CD4-positive, alpha-beta T cell treated with Interleukin-15 for 4 hours (primary cell): ENCODE measurements at places on chromosomes 16 and 17.

GRCh38 chr17:10117581-10118001 lies 80.8 kb downstream of the GAS7 start:
- peak; percentile 28 for DNase-seq

- no peak for DNase-seq
Observed at GRCh38 chr17:8599351-8600011, 31.0 kb downstream of the MYH10 start.

- DNase-seq = no peak
Observed at GRCh38 chr17:79073706-79074088, 927 bp upstream of the ENGASE start.

GRCh38 chr17:42697108-42697811 lies 14.9 kb downstream of the CNTNAP1 start:
- DNase-seq = no peak

GRCh38 chr17:51479303-51479702 lies 219.0 kb downstream of the UTP18 start:
- no peak for DNase-seq

DNA sequence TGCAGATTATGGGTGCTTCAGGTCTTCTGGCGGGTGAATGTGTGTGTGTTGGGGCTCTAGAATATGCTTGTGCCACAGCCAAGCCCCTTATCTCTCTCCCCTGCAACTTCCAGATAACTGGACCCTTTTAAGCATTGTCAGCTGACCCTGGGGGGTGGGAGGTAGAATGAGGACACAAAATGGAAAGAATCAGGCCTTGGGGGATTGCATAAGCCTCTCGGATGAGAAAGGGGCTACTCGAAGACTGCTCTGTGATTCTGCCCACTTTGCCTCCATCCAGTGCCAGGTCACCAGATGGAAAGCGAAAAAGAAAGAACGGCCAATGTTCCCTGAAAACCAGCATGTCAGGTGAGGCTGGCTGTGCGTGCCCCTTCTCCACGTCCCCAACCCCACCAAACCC lies 13.8 kb downstream of the THRA start:
- no peak for DNase-seq

DNA sequence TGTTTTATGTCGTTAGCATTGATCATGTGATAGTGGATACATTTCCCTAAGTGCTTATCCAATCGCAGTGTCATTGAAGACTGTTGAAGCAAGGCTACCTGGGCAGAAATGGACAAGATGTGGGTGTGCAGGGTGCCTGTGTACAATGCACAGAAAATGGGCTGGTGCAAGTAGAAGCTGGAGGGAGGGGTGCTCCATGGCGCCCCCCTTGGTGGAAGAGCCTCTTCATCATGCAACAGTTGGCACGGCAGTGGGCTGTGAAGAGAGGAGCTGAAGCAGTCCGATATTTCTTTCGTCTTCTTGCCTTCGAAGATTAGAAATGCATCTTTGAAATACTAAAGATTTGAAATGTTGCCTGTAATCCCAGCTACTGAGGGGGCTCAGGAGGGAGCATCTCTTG lies 100.5 kb downstream of the PLCG2 start:
- no peak for DNase-seq

- peak; percentile 52 for DNase-seq
Observed at GRCh38 chr17:82213251-82214011, 789 bp upstream of the CCDC57 start.

DNA sequence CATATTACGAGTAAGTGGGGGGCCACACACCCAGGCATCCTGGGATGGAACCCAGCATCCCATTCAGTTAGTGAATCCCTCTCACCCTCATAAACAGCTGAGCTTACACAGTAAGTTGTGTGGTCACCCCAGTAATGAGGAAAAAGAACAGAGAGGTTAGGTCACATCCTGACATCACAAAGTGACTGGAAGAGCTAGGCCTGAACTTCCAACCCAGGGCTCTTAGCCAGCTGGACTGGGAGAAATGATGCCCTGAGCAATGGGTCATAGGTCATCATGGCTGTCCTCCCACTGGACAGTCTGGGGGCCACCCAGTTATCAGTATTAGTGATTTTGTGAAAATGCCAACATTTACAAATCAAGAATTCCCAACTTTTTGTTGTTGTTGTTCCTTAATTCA lies 205.3 kb downstream of the ZNF423 start:
- DNase-seq = no peak

DNA sequence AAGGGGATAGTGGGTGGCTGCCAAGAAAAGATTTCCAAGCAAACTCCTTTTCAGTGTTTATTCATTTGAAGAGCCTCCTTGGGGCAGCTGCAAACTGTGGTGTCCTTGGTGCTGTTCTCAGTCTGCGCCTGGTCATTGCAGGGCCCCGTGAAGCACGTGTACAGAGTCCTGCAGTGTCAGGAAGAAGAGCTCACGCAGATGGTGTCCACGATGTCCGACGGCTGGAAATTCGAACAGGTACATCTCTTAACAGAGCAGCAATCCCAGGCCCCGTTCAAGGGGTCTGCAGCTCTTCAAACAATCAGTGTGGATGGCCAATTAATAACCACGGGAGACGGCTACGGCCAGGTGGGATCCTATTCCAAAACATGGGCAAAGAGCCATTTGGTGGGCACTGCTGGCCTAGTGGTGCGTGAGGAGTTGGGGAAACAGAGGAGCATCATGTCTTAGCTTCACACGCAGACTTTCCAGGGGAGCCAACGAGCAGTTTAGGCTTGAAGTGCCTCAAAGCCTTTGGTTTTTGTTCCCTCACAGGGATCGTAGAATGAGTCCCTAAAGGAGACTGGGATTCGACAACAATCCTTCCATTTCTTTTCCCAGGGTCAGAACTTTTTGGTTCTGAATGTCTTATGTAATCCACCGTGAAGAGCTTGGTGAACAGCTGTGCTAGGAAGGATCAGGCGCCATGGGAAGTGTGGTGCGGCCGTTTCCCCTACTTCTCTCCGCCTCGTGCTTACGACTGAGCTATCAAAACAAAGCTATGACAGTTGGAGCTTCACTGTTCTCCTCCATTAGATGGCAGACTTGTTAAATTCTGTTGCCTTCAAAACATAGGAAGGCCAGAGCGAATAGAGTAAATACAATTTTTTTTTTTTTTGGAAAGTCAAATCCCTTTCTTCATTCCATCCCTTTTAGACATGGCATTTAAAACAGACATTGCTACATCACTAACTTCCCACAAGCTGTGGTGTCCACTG lies 12.6 kb downstream of the KCTD2 start:
- DNase-seq = no peak

DNA sequence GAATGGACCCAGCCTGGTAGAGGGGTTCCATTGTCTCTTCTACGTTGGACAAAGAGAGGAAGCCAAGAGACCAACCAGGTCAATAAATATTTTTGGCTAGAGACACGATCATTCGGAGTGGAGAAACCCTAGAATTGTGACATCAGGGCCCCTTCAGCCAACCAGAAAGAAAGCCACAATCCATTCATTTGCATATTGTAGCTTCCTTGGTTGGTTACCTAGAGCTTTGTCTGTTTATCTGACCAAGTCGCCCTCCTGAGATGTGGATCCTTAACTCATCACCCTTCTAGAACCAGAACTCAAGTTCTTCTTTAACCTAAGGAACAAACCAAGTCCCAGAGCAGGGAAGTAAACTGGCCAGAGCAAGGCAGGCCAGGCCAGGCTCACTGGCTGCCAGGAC lies at the start of gene CCDC182:
Gene CCDC182 (minus strand): TSS at position 58 of the 400 bp plus-strand sequence. CDS start 27 bp downstream, at position 31.
- DNase-seq = no peak

GRCh38 chr17:29562615-29563014 lies 4.2 kb downstream of the ABHD15 start:
- no peak for DNase-seq

- DNase-seq = no peak
Observed at GRCh38 chr17:34434052-34434451, 71.0 kb upstream of the CCL1 start.

DNA sequence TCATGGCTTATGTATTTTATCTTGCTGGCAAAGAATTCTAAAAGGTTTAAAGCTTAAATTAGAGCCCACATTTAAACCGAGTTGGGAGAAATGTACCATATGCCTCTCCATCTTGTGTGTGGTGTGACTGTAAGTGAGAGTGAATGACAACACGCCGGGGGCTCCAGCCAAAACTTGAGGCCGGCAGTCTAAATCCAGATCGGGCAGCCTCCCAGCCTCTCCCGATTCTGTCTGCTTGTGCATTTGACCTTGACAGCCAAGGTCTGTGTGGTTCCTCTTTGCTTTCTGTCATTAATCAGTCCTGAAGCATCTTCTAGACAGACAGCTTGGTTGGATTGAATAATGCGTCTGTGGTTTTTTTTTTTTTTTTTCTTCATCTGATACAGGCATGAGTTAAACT lies 1093.2 kb upstream of the EEF2KMT start:
- no peak for DNase-seq

DNA sequence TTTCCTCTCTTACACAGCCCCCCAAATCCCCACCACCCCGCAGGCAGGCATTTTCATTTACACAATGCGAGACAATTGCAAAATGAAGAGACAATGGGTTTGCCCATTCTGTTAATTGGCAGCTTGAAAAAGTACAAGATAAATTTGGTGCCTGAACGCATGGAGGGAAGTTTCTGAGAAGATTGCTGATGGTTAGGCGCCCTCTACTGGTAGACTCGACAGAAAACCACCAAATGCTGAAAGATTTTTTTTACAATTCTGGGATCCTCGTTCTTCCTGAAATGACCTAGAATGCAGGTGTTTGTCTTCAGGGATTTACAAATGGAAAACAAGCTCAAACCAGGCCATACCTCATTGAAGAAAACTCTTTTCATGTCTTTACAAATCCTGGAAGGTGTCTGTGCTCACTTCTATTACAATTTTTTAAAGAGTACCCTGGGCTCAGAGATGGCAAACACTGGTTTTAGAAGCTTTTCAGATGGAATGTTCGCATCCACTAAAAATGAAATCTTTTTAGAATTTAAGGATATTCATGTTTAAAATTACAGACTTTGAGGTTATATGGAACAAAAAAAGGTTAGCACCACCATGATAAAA lies 338.5 kb downstream of the PMP22 start:
- DNase-seq = peak; percentile 53

- DNase-seq = no peak
Observed at GRCh38 chr16:29959293-29959692, 2.6 kb upstream of the TMEM219 start.

- no peak for DNase-seq
Observed at GRCh38 chr16:69718111-69718764, 8.1 kb downstream of the NQO1 start.

DNA sequence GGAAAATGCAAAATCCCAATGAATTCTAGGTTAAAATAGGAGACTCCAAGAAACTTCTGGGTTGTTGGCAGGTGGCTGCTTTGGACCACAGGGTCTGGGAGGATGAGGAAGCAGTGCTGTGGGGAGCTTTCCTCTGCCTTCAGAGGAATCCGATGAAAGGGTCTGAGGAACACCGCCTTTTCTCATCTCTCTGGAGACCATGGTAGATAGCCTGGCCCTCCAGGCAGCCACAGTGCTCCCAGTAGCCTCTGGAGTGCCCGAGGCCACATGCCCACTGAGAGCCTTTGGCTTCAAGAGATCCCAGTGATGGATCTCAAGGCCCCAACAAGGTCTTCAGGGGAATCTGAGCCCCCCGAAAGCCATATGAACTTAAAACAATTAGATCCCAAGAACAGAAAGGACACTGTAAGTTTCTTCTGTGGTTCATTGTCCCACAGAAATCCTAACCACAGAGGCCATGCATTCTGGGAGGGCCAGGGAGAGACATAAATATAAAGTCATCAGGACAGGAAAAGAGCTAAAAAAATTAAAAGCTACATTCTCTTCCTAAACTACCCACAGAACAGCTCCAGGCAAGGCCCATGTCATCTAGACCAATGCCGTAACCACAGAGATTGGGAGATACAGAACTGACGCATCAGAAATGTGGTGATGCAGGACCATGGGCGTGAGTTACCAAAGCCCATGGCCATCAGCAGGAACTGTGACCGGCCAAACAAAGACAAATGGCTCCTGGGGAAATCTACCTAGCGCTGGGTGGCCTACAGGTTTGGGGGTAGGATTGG lies 24.3 kb downstream of the TK2 start:
- DNase-seq = no peak

- DNase-seq = no peak
Observed at GRCh38 chr17:78233678-78234077, 2.2 kb downstream of the TMEM235 start.

DNA sequence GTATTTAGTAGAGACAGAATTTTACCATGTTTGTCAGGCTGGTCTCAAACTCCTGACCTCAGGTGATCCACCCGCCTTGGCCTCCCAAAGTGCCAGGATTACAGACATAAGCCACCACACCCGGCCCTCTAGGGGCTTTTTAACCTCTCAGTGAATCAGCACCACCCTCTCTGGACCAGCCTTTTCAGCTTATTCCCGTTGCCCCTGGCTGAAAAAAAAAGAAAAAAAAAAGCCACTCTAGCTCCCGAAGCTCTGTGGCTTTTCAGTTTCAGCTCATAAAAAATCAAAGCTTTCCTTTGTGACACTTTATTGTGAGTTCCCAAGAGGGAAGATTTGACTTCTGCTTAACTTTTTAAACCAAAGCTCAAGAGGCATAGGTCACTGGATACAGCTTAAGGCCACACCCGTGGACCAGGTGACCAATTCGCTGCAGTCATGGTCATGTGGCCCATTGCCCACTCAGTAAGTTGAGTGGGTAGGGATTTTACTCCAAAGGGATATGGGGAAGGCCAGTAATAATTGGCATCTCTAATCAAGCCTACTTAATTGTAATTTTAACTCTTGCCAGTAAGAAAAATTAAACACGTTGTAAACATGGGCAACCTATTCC lies 46.6 kb upstream of the MED13 start:
- DNase-seq = no peak

DNA sequence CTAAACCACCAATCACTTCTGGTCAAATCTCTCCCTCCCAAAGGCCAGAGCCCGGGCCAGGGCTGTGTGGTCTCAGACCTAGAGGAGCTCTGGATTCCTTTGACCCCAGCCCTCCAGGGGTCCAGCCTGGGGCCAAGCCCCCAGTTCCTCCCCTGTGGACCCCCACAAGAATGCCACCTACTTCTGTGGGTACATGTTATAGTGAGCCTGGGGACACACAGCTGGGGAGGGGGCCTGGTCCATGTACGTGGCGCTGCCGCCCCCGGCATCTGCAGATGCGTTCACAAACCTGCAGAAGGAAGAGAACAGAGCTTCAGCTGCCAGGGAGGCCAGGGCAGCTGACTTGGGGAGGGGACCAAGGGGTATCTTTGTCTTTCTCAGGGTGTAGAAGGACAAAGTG lies 7.9 kb upstream of the GHDC start:
- DNase-seq = no peak

GRCh38 chr17:8745586-8746500 lies 1.2 kb upstream of the CCDC42 start:
- peak; percentile 78 for DNase-seq

DNA sequence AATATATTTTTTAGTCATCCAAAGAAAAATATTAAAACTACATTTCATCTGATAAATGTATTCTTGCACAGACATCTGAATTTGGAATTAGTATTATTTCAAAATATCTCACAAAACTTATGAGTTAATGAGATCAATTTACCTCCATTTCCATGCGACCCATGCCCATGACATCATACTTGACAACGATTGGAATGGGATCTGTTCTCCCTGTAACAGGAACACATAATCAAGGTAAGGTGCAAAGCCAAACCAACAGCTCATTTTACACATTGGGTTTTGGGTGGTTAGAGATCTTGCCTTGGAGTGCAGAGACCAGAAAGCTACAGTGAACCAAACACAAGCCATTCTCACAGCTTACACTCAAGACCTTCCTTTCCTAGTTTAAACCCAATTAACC lies 46.9 kb upstream of the ITGA2B start:
- no peak for DNase-seq

GRCh38 chr17:56681561-56682266 lies 88.2 kb downstream of the NOG start:
- DNase-seq = peak; percentile 2
